ENCODE measurements at places on chromosomes 1 and 21. TPM values are rescaled to one million over a fixed set of nuclear protein-coding genes. Genes with fewer than 3 reads are reported as not detected.

DNA sequence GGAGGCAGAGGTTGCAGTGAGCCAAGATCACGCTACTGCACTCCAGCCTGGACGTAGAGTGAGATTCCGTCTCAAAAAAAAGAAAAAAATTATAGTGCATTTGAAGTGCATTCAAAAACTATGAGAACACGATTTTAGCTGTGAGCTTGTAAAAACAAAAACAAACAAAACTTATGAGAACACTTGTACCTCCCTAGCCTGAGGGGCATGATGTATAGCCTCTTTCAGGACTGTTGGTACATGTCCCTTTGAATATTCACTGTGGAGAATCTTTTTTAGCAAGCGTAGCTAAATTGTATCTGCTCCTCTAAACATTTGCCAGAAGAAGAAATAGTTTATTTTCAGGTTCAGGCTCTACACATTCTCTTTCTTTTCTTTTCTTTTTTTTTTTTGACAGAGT, 9.5 kb upstream of the DEGS1 start:
- H3K4me1 ChIP-seq: peaks cover 14% of the 10 kb centered on the region
- no peaks in the 10 kb centered on the region for H3K27me3 ChIP-seq
- no peaks in the 10 kb centered on the region for H3K36me3 ChIP-seq

GRCh38 chr1:226677027-226678020, 61.8 kb downstream of the ITPKB start:
- DNase-seq: peak; percentile 97
- H3K27me3 ChIP-seq: no peaks in the 10 kb centered on the region
- H3K4me3 ChIP-seq: no peak overlapping the region
- H3K36me3 ChIP-seq: no peaks in the 10 kb centered on the region

GRCh38 chr1:28551381-28551780, 1.5 kb upstream of the TRNAU1AP start:
- no peak overlapping the region for H3K27ac ChIP-seq
- no peaks in the 10 kb centered on the region for H3K27me3 ChIP-seq
- no peak for DNase-seq
- no peak overlapping the region for H3K4me3 ChIP-seq

DNA sequence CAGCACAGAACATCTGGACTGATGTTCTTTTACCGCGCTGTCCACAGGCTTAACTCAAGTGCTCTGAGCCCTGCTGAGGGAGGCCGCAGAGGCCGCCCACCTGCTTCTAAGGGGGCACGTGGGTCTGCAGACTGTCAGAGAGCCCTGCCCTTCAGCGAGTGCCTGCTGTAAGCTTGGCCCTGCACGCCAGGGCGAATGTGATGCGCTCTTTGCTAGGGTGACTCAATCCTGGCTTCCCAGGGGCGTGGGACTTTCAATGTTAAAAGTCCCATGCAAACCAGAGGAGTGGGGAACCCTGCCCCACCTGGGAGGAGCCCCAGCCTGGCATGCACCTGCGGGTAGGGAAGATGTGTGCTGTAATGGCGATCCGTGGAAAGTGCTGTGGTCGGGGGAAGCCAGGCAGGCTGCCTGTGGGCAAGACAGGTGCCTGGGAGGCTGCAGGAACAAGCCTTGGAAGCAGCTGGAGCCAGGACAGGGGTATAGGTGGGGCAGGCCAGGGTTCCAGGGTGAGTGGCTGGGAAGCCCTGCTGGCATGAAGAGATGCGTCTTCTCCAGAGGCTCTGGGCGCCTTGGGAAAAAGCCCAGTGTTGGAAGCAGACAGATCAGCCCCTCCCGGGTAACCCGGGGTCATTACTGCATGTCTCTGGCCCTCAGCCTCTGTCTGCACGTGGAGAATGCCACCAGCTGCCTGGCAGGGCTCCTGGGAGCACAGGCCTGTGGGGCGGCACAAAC, 594 bp upstream of the PANK4 start:
- no peaks in the 10 kb centered on the region for H3K36me3 ChIP-seq
- H3K27ac ChIP-seq: peak overlapping the region; percentile 74
- peak; percentile 94 for DNase-seq
- H3K4me1 ChIP-seq: peaks cover 15% of the 10 kb centered on the region

GRCh38 chr1:10867914-10868598, 71.6 kb upstream of the CASZ1 start:
- no peak for DNase-seq
- H3K4me1 ChIP-seq: no peaks in the 10 kb centered on the region
- no peak overlapping the region for H3K27ac ChIP-seq
- H3K36me3 ChIP-seq: no peaks in the 10 kb centered on the region

GRCh38 chr1:16119926-16120325, 35.9 kb downstream of the EPHA2 start:
- no peak overlapping the region for H3K27ac ChIP-seq
- peaks cover 28% of the 10 kb centered on the region for H3K4me1 ChIP-seq
- no peaks in the 10 kb centered on the region for H3K27me3 ChIP-seq
- no peak for DNase-seq

FAM151A gene
- polyA plus RNA-seq: not detected

DNA sequence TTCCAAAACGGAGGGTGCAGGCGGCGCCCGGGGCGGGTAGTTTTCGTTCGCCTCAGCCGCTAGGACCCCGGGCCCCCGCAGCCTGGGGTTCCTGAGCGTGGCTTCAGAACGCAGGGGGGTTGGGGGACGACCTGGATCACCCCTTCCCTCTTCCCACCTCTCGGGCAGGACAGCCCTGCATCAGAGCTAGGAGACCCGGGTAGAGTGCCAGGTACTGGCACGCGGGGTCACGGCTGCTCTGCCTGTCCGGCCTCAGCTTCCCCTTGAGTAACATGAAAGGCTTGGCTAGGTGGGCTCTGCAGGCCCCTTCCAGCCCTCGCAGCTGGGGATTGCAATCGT, 484 bp downstream of the DFFB start:
- peak overlapping the region; percentile 78 for H3K4me3 ChIP-seq
- no peak overlapping the region for H3K27ac ChIP-seq
- peaks cover 13% of the 10 kb centered on the region for H3K4me1 ChIP-seq
- H3K36me3 ChIP-seq: no peaks in the 10 kb centered on the region
- no peaks in the 10 kb centered on the region for H3K27me3 ChIP-seq
- no peak for DNase-seq

C1orf116 gene
- polyA plus RNA-seq: not detected

GRCh38 chr1:94597701-94598100, 56.1 kb upstream of the F3 start:
- H3K36me3 ChIP-seq: no peaks in the 10 kb centered on the region
- no peak overlapping the region for H3K27ac ChIP-seq
- H3K4me1 ChIP-seq: peaks cover 2% of the 10 kb centered on the region
- DNase-seq: peak; percentile 87
- no peaks in the 10 kb centered on the region for H3K27me3 ChIP-seq

C1orf87 gene
- polyA plus RNA-seq: not detected

RNU1-2 gene
- not detected for polyA plus RNA-seq

DNA sequence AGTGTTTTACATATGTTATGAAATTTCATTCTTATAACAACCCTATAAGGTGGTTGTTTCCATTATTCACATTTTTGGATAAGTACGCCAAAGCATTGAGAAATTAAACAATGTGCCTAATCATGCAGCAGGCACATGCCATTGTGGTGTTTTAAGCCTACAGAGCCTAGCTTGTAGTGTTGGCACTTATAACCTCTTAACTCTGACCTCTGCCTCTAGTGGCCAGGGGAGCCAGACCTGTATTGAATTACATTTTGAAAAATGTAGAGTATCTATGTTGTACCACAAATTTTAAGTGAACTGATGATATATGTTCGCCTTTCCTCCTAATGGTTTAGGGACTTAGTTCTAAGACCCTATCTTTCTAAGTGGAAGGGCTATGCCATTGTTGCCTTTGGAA, 61.0 kb downstream of the KCNK2 start:
- H3K4me3 ChIP-seq: no peak overlapping the region
- DNase-seq: no peak
- peaks cover 11% of the 10 kb centered on the region for H3K4me1 ChIP-seq
- H3K27ac ChIP-seq: no peak overlapping the region
- peaks cover 13% of the 10 kb centered on the region for H3K36me3 ChIP-seq

- no peak for DNase-seq
- no peak overlapping the region for H3K4me3 ChIP-seq
- peaks cover 22% of the 10 kb centered on the region for H3K4me1 ChIP-seq
- no peaks in the 10 kb centered on the region for H3K36me3 ChIP-seq
- no peaks in the 10 kb centered on the region for H3K27me3 ChIP-seq
- H3K27ac ChIP-seq: no peak overlapping the region
Measured at GRCh38 chr1:66679140-66679539, 73.1 kb upstream of the DYNLT5 start.

AMIGO1 gene
- 1.3 TPM for polyA plus RNA-seq

SRSF10 gene
- 111 TPM for polyA plus RNA-seq

- no peak overlapping the region for H3K27ac ChIP-seq
- no peak overlapping the region for H3K4me3 ChIP-seq
- H3K4me1 ChIP-seq: peaks cover 12% of the 10 kb centered on the region
- DNase-seq: no peak
- H3K27me3 ChIP-seq: no peaks in the 10 kb centered on the region
Measured at GRCh38 chr1:11132563-11133293, 33.1 kb upstream of the EXOSC10 start.

GRCh38 chr1:211340622-211341507, 14.2 kb downstream of the TRAF5 start:
- H3K4me3 ChIP-seq: no peak overlapping the region
- no peak for DNase-seq
- no peaks in the 10 kb centered on the region for H3K36me3 ChIP-seq
- no peak overlapping the region for H3K27ac ChIP-seq
- H3K4me1 ChIP-seq: no peaks in the 10 kb centered on the region

DNA sequence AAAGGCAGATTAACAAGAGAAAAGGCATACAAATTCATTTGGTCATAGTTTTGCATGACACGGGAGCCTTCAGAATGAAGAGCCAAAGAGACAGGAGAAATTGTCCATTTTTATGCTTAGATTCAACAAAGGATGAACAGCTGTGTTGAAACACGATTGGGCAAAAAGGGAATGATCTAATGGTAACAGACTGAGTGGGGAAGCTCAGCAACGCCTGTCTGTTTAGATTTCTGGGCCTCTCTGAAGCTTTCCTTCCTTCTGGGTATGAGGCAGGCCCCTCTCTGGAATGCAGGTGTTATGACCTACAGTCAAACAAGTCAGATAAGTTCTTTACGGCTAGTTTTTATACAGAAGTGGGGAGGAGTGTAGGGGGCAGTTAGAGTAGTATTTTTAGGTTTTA, 154.6 kb downstream of the RGS7 start:
- no peak overlapping the region for H3K4me3 ChIP-seq
- H3K27ac ChIP-seq: no peak overlapping the region
- DNase-seq: no peak
- H3K4me1 ChIP-seq: no peaks in the 10 kb centered on the region

- peaks cover 13% of the 10 kb centered on the region for H3K27me3 ChIP-seq
- DNase-seq: no peak
- H3K36me3 ChIP-seq: no peaks in the 10 kb centered on the region
- no peak overlapping the region for H3K27ac ChIP-seq
- no peaks in the 10 kb centered on the region for H3K4me1 ChIP-seq
Measured at GRCh38 chr1:203428981-203429599, 46.5 kb upstream of the PRELP start.

DNA sequence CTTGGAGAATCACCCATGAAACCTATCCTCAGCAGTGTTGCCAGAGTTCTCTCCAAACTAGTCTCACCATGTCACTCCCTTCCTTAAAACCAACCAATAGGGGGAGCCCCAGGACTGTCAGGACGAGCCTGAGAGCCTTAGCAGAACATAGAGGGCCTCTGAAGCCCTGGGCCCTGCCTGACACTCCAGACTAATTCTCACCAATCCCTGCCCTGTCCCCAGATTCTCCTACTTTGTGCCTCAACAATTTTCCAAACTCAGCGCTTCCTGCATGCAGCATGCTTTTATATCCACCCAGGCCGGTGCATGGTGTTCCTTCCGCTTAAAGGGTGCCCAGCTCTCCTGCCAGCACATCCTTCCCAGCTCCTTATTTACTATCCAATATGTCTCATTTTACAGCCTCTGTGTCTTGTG, 42.7 kb downstream of the HSD3B1 start:
- H3K4me3 ChIP-seq: no peak overlapping the region
- no peak overlapping the region for H3K27ac ChIP-seq
- DNase-seq: peak; percentile 77
- no peaks in the 10 kb centered on the region for H3K27me3 ChIP-seq
- H3K36me3 ChIP-seq: no peaks in the 10 kb centered on the region
- H3K4me1 ChIP-seq: peaks cover 10% of the 10 kb centered on the region

DNA sequence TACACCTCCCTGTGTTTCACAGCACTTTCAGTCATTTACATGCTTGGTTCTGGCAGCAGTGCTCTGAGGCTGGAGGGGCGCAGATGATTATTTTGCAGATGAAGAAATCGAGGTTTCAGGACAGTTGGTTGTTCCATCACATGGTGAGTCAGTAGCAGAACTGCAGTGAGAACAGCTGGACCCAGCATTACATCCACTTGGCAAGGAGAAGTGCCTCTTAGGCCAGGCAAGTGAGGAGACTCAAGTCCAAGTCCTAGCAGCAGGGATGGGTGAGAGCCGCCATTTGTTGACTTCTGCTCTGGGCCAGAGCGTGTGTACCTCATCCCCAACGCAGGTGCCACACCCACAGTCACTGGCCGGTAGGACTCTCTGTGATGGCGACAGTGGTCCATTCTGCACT, 26.8 kb upstream of the EPHA8 start:
- H3K27ac ChIP-seq: no peak overlapping the region
- no peaks in the 10 kb centered on the region for H3K27me3 ChIP-seq
- no peaks in the 10 kb centered on the region for H3K36me3 ChIP-seq
- no peak overlapping the region for H3K4me3 ChIP-seq
- H3K4me1 ChIP-seq: no peaks in the 10 kb centered on the region
- peak; percentile 49 for DNase-seq

GRCh38 chr1:108695535-108695934, 3.4 kb downstream of the PRPF38B start:
- H3K4me1 ChIP-seq: peaks cover 18% of the 10 kb centered on the region
- no peaks in the 10 kb centered on the region for H3K27me3 ChIP-seq
- no peak for DNase-seq
- H3K4me3 ChIP-seq: peak overlapping the region; percentile 92
- H3K36me3 ChIP-seq: peaks cover 51% of the 10 kb centered on the region

GJB3 gene
- not detected for polyA plus RNA-seq

- no peaks in the 10 kb centered on the region for H3K27me3 ChIP-seq
- H3K36me3 ChIP-seq: no peaks in the 10 kb centered on the region
- H3K4me3 ChIP-seq: no peak overlapping the region
- H3K4me1 ChIP-seq: peaks cover 32% of the 10 kb centered on the region
- no peak for DNase-seq
- no peak overlapping the region for H3K27ac ChIP-seq
Measured at GRCh38 chr1:218383051-218383450, 37.9 kb downstream of the TGFB2 start.

- no peaks in the 10 kb centered on the region for H3K27me3 ChIP-seq
- no peaks in the 10 kb centered on the region for H3K36me3 ChIP-seq
- no peaks in the 10 kb centered on the region for H3K4me1 ChIP-seq
- no peak overlapping the region for H3K4me3 ChIP-seq
- peak; percentile 77 for DNase-seq
Measured at GRCh38 chr1:51189421-51190073, 46.5 kb upstream of the RNF11 start.

- DNase-seq: peak; percentile 81
- no peaks in the 10 kb centered on the region for H3K36me3 ChIP-seq
- no peak overlapping the region for H3K4me3 ChIP-seq
- peaks cover 17% of the 10 kb centered on the region for H3K4me1 ChIP-seq
Measured at GRCh38 chr1:232793944-232794343, 11.3 kb upstream of the MAP10 start.

All from GM23248 (cell line).